RPMI8226 (cell line): ENCODE measurements at places on chromosomes 13 and 19.

DNA sequence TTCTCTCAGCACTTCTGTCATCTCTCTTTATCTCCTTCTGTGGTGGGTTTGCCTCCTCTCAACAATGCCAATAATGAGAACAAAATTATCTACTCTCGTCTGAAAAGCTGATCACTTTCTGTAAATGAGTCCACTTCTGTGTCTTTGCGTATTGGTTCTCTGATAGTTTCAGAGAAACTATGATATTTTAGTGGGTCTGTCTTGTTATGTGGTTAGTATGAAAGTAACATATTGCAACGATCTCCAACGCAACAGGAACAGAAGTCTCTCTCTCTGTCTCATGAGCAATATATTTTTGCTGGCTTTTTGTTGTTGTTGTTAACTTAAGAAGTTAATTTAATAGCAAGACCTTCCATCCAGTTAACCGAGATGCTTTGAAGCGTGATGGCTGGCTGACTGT is 47.8 kb upstream of the SLITRK6 start:
- no peak for DNase-seq

- DNase-seq = no peak
Observed at GRCh38 chr13:77038907-77039480, 12.0 kb upstream of the FBXL3 start.

- no peak for DNase-seq
Observed at GRCh38 chr19:38596057-38596981, 21.4 kb downstream of the MAP4K1 start.

- no peak for DNase-seq
Observed at GRCh38 chr19:35871611-35872010, 3.2 kb downstream of the APLP1 start.

GRCh38 chr13:69450245-69450644 is 657.4 kb upstream of the ATXN8OS start:
- DNase-seq = no peak

DNA sequence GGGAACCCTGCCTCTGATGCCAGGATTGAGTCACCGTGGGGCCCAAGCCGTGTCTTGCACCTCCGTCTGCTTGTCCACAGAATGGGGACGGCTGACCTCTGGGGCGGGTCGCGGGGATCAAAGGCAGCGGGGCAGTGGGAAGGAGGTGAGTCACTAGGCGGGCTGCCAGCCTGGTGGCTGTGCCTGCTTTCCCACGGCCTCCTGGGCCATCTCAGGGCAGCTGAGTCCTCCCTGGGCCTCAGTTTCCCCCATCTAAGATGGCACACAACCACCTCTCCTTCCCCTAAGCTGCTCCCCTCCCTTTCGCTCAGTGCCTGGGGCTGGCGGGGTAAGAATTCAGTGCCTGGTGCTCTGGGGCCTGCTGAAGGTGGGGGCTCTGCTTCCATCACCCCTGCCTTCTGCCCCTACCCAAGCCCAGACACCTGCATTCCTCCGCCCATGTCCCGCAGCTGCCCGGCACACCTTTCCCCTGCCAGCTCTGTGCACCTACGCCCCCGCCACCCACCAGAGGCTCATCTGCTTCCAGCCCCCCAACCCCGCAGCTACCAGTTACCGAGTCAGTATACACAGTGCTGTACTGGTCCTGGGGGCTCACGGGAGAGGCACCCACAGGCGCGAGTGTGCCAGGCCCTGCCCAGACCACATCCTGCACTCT is 3.5 kb downstream of the MKNK2 start:
- DNase-seq = no peak

DNA sequence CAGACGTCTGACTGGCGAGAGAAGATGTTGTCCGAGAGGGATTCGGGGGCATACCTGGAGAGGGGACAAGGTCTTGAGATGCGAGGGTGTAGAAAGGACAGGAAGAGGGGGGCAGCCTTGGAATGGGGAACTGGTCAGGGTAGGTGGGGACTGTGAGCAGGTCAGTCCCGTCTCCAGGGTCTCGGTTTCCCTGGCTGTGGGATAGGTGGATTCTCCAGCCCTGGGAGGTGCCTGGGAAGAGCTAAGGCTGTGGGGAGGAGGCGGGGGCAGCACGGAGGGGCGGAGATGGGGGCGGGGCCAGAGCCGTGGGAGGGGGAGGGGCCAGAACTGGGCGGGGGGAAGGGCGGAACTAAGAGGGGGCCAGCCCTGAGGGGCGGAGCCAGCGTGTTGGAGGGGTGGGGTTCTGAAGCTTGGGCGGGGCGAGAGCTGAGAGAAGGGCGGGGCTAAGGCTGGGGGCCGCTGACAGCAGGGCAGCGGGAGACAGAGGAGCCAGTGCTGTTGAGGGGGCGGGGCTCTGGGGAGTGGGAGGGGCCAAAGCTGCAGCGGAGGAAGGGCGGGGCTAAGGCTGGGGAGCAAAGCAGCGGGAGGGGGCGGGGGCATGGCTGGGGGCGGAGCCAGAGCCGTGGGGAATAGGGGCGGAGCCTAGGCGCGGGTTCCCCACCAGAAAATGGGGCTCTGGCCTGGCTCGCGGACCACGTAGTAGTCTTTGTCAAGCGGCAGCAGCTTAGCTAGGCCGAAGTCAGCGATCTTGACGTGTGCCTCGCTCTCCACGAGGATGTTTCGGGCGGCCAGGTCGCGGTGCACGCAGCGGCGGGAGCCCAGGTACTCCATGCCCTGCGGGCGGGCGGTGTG is 9.5 kb upstream of the INSL3 start:
- DNase-seq = no peak

GRCh38 chr19:45668342-45668871 is 386 bp downstream of the GIPR start:
- DNase-seq = no peak

GRCh38 chr13:33448889-33449288 is 163.3 kb upstream of the STARD13 start:
- no peak for DNase-seq

DNA sequence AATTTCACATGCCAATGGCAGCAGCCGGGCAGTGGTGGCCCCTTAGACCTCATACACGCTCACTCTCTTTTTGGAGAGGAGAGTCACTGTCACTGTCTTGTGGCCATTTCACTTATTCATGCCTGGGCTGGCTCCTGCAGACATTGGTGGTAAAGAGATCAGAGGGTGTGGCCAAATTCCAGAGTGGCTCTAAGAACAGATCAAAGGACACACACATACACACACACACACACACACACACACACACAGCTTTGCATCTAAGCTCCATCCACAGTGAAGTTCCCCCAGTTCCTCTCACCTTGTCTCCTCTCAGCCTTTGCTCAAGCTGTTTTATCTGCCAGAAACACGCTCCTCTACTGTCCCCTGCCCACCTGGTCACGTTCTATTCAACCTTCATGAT is 46.5 kb upstream of the KPNA3 start:
- no peak for DNase-seq

GRCh38 chr19:42330241-42330711 is 4.8 kb downstream of the MEGF8 start:
- DNase-seq = no peak

DNA sequence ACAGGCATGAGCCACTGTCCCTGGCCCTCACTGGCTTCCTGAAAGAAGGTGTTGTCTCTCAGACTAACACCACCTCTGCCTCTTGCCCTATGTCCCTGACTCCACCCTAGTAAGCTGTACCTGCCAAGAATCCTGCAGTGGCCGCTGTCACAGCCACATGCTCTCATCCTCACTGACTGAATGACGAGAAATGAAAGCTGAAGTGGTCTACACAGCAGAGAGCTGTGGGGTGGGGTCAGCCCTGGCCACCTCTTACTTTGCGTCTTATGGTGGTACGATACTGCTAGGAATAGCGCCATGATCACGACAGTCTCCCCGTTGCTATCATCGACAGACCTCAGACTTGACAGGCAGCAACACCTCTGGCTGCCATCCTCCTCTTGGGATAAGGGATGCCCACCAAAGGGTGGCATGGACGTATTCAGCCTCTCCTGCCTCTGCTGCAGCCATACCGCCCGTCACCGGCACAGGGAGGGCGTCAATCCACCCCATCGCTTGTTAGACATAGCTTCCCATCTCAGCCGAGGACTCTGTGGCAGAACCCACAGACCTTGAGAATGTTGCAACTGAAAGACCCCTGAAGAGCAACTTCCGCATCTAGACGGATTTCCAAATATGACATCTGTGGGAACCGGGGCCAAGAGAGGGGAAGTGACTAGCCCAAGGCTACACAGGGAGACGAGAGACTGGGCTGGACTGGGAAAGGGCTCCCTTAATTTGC is 809 bp downstream of the MYO1F start:
- DNase-seq = peak; percentile 70

DNA sequence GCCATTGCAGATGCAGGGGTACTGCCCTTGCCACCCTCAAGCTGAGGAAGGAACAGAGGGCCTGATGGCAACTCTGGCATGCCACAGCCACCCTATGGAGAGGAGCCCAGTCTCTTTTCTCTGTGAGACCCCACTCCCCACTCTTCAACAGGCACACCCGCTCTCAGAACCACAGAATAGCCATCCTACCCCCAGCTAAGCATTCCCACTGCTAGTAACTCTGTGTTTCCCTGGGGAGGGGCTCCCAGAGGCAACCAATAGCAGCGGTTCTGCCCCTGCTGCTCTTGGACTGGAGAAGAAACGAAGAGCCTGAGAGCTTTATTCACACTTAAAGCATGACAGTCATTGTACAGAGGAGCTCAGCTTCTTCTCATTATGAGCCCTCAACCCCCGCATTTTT is 49.3 kb downstream of the UBL3 start:
- no peak for DNase-seq

GRCh38 chr13:85709072-85709471 is 90.1 kb downstream of the SLITRK6 start:
- DNase-seq = no peak

DNA sequence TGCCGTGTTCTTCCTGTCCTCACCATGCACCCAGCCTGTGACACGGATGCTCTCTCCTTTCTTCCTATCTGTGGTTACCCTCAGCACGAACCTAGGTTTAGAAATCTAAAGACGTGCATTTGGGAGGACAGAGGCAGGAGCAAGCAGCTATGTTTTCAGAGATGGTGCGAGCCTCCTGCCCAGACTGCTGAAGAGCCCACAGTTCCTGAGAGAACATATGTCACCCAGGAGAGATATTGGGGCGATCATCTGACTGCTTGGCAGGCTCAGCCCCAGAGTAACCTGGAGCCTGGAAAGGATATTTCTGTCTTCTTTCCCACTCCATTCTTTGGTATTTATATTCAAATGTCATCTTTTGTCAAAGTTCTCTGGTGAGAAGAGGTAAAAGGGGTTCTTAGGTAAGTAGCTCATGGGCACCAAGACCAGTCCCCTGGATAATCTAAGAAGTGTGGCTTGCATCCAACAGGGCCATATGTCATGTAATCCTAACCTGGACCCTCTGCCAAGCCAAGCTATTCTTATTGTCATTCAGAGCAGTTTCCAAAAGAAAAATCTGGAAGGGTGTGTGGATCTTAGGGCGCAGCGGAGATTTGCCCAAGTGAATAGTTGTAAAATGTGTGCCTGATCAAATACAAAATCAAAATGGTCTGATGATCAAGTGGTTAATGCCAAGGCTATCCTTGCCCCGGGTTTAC is 59.5 kb downstream of the FGF9 start:
- DNase-seq = no peak

DNA sequence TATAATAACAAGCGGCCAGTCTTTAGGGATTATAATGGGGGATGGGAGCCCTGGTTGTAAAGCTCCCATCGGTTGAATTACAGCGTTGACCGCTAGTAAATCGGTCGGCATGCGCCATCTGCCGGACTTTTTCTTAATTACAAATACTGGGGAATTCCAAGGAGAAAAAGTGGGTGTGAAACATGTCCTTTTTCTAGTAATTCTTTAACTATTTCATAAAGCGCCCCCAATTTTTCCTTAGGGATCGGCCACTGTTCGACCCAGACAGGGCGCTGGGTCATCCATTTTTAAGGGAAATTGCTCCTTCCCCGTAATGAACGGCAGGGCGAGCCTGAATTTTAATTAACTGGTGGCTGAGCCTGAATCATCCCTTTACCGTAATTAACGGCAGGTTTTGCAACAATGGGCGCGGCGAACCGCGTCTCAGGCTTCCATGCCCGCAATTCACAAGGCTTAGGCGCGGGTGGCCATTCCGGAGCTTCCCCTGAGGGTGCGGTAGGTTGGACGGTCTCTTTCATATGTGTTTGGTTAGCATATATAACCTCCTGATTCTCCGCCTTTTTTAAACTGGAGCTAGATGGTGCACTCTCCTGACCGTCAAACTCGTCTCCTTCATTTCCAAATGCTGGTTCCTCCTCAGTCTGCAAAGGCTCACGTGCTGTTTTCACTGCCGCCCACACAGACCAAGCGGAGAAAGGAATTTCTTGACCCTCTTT is 30.2 kb upstream of the EVI5L start:
- peak; percentile 83 for DNase-seq

- no peak for DNase-seq
Observed at GRCh38 chr19:47144630-47145029, 14.0 kb downstream of the SAE1 start.

GRCh38 chr19:50415661-50416033 is 3.1 kb upstream of the SPIB start:
- DNase-seq = peak; percentile 96

GRCh38 chr19:47514151-47514868 is 553 bp downstream of the NAPA start:
- DNase-seq = peak; percentile 9

- no peak for DNase-seq
Observed at GRCh38 chr13:76663592-76664335, 222.4 kb downstream of the KCTD12 start.

GRCh38 chr13:100436099-100436498 is 152.5 kb downstream of the GGACT start:
- DNase-seq = no peak

- DNase-seq = no peak
Observed at GRCh38 chr13:23086968-23087623, 93.7 kb upstream of the SGCG start.
